ENCODE measurements at places on chromosomes 7 and 10.

DNA sequence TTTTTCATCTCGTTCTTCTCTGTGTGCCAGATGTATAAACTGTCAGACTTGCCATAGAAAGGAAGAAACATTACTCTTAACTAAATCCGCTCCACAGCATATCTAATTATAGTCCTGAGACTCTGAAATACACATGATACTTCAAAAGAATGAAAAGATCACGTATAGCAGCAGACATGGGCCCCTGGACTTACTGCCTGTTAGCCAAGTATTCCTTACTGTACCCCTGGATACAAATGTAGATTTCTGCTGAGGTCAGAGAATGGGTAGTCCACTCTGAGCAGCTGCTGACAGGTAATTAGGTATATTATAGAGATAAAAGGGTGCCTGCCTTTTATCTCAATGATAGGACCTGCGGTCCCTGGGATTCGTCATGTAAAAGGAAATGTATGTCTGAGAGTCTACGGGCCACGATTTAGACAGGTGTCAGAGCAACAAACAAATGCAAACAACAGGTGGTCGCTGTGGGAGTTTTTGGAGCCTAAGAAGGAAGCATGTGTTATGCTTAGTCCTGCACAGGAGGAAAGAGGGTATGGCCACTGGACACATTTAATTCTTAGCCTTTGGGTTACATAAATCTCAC lies 69.4 kb downstream of the VOPP1 start:
- DNase-seq = no peak

- no peak for DNase-seq
Measured at GRCh38 chr7:35797311-35797710, 3.5 kb upstream of the SEPTIN7 start.

DNA sequence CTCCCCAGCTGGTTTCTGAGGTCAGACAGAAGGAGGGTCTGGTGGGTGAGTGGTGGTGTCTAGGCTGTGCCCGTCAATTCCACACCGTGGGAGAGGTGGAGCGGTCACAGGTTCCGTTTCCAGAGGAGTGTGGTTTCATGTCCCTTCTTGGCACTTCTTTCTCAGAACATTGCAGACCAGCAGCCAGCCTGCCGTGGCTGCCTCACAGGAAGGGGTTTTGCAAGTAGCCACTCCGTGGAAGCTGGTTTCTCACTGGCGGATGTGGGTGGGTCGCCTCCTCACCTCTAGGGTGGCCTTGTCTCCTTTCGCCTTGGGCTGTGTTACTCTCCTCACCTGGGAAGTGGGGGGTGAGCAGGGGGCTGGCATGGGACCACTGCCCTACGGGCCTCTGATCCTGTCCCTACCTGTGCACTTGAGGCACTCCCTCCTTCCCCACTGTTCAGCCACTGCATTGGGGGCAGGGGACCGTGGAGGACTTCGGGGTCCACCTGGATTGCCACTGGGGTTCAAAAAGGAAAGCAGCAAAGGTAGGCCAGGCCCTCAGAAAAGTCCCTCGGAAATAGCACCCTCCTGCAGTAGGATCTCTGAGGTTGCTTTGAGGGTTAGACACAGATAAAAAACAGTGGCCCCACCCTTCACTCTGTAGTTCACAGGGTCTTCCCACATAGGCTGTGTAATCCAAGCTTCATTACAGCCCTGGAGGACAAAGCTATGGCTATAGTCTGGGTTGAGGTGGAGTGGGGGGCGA lies 33.9 kb downstream of the TSPAN14 start:
- no peak for DNase-seq

- DNase-seq = no peak
Measured at GRCh38 chr7:98753989-98754479, 115.8 kb downstream of the TMEM130 start.

DNA sequence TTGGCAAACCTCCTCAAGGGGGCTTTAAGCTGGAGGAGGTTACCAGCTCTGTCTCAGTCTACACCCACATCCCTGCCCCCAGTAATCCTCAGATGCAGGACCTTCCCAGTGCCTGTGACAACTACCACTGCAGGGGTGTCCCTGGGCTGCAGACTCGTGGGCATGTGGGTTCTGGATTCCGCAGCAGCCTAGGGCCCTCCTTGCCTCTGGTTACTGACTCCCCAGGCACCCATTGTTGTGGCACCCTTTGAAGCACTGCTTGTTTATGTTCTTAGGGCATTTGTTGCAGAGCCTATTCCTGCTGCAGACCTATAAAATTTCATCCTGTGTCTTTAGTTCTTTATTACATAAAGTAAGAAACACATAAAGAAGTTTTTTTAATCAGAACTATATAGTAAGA lies 51.1 kb upstream of the GJD4 start:
- no peak for DNase-seq

DNA sequence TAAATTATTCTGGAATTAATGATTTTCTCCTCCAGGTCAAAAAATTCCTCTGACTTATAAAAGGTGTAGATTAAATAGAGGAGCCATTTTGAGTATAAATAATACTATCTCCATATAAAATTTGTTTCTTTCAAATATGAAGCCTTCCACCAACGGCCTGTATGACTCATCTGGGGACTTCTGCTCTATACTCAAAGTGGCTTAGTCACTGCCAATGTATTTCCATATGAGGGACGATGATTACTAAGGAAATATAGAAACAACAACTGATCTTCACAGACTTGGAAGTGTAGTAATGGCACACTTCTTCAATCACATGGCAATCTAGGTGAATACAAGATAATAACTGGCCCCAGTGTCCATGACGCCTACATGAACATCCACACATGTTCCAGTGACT lies 335.6 kb upstream of the HGF start:
- peak; percentile 20 for DNase-seq

DNA sequence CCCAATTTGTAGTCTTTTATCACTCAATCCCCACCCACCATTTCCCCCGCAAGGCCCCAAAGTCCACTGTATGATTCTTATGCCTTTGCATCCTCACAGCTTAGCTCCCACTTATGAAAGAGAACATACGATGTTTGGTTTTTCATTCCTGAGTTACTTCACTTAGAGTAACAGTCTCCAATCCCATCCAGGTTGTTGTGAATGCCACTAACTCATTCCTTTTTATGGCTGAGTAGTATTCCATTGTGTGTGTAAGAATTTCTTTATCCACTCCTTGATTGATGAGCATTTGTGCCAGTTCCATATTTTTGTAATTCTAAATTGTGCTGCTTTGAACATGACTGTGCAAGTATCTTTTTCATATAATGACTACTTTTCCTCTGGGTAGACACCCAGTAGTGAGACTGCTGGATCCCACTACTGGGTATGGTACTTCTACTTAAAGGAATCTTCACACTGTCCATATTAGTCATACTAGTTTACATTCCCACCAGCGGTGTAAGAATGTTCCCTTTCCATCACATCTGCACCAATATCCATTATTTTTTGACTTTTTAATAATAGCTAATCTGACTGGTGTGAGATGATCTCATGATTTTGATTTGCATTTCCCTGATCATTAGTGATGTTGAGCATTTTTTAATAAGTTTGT lies 152.6 kb downstream of the JMJD1C start:
- DNase-seq = no peak

- DNase-seq = no peak
Measured at GRCh38 chr10:117131376-117132327, 6.4 kb downstream of the VAX1 start.

- DNase-seq = no peak
Measured at GRCh38 chr10:46285300-46285699, 1.5 kb upstream of the ANTXRL start.

DNA sequence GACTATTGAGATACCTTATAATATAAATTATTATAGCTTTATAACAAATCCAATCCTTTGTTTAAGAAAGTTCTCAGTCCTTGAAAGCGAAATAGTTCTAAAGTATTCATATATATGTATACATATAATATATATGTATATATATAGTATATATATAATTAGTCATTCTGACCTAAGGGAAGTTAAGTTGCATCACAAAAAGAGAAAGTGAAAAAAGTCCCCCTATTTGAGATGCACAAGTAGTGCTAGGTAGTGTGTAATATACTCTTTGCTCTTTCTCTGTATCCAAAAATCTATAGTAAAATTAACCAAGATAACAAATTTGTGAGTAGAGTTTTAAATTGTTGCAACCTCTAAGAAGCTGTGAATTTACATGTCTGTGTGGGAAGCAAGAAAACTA lies 13.3 kb upstream of the IFIT1B start:
- no peak for DNase-seq

DNA sequence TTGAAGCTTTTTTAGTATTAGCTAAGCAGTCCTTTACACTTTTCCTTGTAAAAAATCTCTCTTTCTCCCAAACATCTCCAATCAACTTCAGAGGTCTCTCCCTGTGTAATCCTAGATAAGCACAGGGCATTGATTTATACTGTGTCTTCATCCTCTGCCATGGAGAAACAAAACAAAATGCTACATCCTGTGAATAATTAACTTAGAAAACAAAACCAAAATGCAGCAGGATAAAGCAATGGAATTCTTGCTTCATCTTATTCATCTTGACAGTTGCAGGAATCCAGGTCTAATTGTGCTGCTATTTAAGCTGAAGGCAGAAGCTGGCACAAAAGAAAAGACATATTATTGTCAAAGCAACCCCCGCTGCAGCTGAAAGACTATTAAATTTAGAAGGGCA lies 641.5 kb upstream of the SORCS1 start:
- DNase-seq = no peak

- DNase-seq = no peak
Measured at GRCh38 chr7:95997632-95998031, 225.3 kb downstream of the DYNC1I1 start.

- no peak for DNase-seq
Measured at GRCh38 chr10:125062914-125063230, 97.5 kb downstream of the CTBP2 start.

GRCh38 chr7:151520419-151521261 lies 945 bp upstream of the RHEB start:
- no peak for DNase-seq

- no peak for DNase-seq
Measured at GRCh38 chr10:131013281-131013912, 298.1 kb downstream of the TCERG1L start.

- no peak for DNase-seq
Measured at GRCh38 chr10:32995066-32995622, 37.1 kb upstream of the ITGB1 start.

- DNase-seq = no peak
Measured at GRCh38 chr7:105219771-105220160, 169.0 kb downstream of the SRPK2 start.

GRCh38 chr10:44177610-44178009 lies 207.3 kb downstream of the CXCL12 start:
- DNase-seq = no peak

DNA sequence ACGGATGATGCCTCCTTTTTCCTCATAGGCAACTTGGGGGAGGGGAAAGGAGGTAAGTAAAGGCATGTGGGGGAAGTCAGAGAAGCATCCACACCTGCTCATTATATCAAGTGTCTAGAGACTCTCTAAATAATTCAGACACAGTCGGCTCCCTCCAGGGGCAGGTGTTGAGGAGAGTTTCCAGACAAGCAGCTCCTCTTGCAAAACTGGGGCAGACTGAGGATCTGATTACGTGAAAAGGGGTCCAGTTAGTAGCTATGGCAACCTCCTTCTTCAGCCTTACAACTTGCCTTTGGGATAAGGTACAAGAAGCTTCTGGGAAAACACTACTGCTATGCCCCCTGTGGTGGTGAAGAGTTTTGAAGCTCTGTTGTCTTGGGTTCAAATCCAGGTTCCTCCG lies 39.0 kb upstream of the SORBS1 start:
- no peak for DNase-seq

GRCh38 chr7:155638366-155638765 lies 6.1 kb upstream of the RBM33 start:
- DNase-seq = no peak

GRCh38 chr7:146117576-146117975 lies 975 bp downstream of the CNTNAP2 start:
- no peak for DNase-seq

DNA sequence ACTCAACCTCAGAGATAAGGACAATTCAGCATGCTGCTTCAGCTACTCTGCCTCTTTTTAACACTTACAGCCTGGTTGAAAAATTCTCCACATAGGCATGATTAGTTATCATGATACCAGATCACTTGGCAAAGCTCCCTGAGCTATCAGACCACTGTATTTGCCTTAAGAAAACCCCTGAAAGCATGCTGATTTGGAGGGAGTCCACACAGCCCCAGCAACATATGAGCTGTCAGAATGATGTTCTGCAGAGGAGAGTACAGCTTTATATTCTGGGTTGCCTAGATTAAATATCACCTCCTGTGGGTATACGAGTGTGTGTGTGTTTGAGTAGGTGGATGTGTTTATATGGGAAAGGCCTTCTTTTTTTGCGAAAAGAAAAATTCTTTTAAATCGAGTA lies 170.2 kb upstream of the CHRM2 start:
- no peak for DNase-seq

- no peak for DNase-seq
Measured at GRCh38 chr7:99788554-99788953, 4.6 kb upstream of the CYP3A4 start.

DNA sequence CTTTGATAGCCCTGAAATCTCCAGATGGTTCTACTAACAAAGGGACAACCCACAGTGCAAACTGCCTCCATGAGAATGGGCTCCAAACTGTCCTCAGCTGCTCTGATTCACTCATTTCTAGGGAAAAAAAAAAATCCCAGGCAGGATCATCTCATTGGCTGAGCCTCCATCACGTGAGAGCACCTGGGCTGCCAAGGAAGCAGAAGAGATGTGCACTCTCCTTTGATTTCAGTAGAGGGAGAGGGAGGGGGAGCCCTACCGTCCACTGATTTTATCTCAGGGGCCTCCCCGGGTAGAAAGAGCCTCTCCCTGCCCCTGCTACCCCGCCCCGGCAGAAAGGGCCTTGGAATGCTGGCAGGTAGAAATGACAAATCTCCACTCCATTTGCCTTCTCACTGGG lies 725.4 kb downstream of the PHTF2 start:
- DNase-seq = no peak

GRCh38 chr10:104267721-104268404 lies 1.1 kb upstream of the GSTO2 start:
- no peak for DNase-seq

DNA sequence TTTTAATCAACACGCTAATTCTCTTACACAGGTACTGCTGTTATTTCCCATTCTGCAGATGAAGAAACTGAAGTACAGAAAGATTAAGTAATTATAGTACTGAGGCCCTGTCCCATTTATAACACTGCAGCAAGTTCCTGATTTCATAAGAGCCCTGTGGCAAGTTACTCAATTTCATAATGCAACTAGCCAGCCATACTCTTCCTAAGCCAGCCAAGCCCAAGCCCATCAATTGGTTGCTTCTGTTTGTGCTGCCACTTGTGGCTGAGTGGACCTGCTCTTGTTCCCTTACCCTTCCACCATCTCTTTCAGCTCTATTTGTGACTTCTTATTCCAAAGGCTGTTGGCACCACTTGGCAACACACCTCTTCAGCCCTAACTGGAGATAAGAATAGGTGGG lies 19.7 kb upstream of the PRPF18 start:
- no peak for DNase-seq

GRCh38 chr10:81192221-81192788 lies 654.6 kb downstream of the SH2D4B start:
- DNase-seq = no peak

GRCh38 chr10:104450954-104451353 lies 97.3 kb downstream of the CFAP58 start:
- no peak for DNase-seq

Data from fibroblast of skin of left quadriceps (primary cell).